ENCODE measurements at places on chromosomes 5 and 9. TPM values are rescaled to one million over a fixed set of nuclear protein-coding genes. Genes with fewer than 3 reads are reported as not detected.
A peak's percentile ranks its signal among the peaks of the same experiment; 100 is the strongest.

OR1L8 gene
- total RNA-seq, result not detected

CFAP90 gene
- total RNA-seq, result not detected

VCAN gene
- total RNA-seq, result 148 TPM

NUDCD2 gene
- total RNA-seq, result 9.2 TPM

ZNF354C gene
- 5.3 TPM for total RNA-seq

DIPK1B gene
- total RNA-seq, result 9.0 TPM

DNA sequence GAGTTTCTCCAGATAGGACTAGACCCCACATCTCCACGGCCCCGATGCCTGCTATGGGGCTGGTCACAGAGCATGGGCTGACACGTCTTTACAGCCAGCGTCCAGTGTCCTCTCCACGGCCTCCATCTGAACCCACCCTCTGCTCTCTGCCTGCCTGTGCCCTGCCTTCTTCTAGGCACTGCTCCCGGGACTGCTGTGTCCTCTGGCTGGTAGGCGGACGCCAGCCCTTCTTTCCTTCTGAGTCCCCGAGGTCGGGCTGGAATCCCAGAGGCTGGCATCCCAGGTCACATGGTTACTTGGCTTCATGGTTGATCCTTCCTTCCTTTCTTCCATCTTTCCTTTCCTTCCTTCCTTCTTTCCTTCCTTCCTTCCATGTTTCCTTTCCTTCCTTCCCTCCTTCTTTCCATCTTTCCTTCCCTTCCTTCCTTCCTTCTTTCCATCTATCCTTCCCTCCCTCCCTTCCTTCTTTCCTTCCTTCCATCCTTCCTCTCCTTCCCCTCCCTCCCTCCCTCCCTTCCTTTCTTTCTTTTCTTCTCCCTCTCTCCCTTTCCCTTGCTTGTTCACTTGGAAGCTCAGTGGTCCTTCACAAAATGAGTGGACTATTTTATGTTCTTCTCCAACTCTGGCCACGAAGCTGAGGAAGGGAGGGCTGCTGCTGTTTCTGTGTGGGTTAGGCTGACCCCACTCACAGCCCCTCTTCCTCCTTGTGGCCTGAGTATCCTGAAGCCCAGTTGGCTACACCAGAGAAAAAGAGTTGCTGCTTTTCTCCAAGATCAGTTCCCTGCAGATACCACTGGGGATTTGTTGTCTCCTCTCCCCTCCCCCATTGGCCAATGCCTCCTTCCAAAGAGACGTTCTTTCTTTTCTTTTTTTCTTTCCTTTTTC, 66.8 kb upstream of the NEURL1B start:
- no peak for ATAC-seq

DNA sequence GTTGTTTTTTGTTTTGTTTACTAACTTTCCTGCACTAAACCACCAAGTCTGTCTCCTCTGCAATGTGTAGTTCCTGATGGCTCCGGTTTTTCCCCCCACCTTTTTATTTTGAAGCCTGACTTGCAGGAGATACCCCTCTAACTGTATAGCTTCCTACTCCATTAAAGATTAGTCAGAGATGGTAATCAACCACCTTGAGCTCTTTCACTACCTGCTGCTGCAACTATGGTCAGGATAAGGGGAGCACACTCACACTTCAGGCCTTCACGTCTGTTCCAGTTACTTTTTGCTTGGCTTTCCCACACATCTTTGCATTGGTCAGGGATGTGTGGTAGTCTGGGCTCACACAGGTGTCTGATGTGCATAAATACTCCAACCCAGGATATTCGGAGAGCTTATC, 63.4 kb downstream of the NR6A1 start:
- ATAC-seq, result no peak

DNA sequence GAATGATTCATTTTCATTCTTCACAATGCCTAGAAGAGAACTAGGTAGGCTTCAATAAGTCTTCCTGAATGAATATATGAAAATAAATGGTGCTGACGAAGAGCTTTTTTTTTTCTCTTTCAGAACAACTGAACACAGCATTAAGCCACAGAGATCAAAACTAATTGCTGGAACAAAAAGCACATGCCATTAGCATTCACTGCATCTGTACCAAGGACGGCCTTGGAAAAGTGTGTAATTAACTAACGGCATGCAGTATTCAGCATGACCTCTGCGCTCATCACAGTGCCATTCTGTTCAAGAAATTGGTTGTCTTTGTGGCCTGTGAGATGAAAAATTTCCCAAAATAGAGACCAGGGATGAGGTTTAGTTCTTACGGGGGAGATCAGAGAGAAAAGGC, 99.3 kb downstream of the NUDT12 start:
- no peak for ATAC-seq

DNA sequence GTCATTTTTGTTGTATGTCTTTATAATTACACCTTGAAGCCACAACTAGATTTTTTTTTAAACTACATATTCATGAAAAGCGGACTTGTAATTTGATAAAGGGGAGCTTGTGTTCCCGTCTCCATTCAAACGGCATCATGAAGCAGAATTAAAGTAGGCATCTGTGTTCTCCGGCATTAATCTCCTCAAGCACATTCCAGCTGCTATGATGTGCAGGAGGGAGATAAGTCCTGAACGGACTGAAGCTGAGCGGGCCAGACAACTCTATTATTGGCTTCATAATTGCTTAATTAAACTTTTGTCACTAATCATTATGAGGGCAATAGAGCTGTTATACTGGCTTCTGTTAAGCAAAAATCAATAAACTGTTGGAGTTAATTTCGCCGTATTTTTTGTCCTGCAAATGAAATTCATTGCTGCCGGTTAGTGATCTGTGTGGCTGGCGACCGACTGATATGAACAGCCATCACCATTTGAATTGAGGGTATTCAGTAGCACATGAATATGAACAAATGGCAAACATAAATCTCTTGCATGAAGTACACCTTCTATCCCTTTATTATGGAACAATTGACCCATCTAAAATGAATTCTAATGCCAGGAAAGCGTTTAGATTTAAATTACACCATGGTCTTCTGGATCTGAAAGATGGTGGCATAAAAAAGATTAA, 408.8 kb upstream of the IRX1 start:
- ATAC-seq, result no peak

DNA sequence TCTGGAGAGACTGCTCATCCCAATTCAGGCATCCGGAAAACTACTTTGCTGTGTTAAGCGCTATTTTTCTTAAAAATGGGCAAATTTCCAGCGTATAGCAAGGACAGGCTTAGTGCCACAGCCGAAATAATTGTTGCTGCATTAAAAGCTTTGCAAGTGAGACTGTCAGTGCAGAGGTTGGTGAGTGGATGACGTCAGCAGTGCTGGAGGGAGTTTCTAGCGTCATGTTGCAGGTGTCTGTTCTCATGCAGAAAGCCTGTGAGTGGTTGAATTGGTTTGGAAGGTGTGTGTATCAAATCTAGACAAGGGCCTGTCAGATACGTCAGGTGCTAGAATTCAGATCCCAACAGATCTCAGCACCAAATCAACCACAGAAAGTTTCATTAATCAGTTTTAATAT, 204.4 kb downstream of the TRIO start:
- ATAC-seq, result no peak

DNA sequence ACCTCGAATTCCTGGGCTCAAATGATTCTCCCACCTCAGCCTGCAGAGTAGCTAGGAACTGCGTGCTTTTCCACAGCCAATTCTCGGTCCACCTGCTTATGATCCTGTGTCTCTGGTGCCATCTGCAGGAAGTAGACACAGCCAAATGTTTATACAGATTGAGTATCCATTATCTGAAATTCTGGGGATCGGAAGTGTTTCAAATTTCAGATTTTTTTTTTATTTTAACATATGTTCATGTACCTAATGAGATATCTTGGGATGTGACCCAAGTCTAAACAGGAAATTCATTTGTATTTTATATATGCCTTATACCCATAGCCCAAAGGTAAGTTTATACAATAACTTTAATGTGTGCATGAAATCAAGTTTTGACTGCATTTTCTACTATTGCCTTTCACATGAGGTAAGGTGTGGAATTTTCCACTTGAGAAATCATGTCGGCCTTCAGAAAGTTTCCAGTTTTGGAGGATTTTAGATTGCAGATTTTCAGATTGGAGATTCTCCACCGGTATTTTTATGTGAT, 89.5 kb downstream of the ESM1 start:
- ATAC-seq, result peak; percentile 57

DNA sequence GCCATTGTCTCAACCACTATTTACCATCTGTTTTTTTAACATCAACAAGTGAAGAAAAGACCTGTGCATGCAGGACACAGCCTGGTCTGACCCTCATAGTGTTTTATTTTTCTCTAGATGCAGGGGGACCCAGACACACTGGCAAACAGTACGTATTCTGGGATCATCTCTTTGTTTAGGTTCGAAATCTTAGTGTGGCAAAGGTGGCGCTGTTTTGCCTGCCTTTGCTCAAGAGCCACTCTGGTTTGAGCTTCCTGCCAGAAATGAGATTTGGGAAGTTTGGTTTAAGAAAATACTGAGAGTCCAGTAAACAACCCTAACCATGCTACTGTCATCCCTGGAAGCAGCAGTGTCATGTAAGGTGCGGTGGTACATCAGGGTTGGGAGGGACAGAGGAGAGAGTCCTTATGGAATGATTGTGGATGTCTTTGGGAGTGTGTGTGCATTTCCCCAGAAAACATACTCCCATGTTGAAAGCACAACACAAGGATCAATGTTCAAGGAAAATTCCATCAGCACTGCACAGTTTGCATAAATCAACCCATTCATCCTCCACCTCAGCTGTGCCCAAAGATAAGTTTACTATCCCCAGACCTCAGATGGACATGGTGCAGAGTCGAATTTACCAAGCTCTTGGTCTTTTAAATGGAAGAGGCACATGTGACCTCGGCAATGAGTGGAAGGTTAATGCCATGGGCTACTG, 34.0 kb upstream of the FLT4 start:
- ATAC-seq, result no peak

- no peak for ATAC-seq
Observed at GRCh38 chr9:27572061-27572460, 1.2 kb downstream of the C9orf72 start.

GRCh38 chr5:43227655-43228054, 35.6 kb downstream of the NIM1K start:
- ATAC-seq, result no peak

DNA sequence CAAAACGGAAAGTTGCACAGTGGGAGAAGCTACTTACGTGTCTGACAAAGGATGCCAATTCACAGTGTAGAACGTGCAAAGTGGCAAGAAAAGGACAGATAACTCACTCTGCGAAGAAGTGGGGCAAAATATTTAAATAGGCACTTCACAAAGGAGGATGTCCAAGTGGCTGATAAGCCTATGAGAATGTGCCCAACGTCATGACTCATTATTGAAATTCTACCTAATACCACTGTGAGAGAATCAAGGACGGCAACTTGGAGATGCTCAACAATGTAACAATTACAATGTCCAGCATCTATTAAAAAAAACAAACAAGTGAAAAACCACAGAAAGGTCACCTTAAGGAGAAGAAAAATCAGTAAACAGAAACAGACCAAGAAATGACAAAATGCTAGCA, 59.0 kb downstream of the NACC2 start:
- no peak for ATAC-seq

- no peak for ATAC-seq
Observed at GRCh38 chr9:18384066-18384465, 89.9 kb upstream of the ADAMTSL1 start.

GRCh38 chr5:171952021-171952420, 54.4 kb downstream of the FBXW11 start:
- no peak for ATAC-seq

DNA sequence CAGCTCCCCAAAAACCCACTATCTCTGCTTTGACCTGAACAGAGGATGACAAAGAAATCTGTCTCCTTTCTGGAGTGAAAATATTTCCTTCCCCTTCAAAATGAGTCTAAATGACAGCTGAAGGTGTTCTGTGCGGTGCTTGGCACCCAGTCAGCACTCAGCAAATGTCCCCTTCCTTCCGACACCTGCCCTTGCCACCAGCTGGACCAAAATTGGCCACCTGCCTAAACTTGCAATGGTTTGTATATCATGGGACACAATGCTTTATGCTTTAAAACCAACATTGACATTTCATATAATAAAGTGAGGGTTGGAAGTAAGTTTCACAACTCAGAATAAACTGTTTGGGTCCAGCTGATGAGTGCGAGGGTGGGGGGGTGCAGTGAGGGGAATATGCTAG, 7.5 kb upstream of the TTC1 start:
- ATAC-seq, result no peak

DNA sequence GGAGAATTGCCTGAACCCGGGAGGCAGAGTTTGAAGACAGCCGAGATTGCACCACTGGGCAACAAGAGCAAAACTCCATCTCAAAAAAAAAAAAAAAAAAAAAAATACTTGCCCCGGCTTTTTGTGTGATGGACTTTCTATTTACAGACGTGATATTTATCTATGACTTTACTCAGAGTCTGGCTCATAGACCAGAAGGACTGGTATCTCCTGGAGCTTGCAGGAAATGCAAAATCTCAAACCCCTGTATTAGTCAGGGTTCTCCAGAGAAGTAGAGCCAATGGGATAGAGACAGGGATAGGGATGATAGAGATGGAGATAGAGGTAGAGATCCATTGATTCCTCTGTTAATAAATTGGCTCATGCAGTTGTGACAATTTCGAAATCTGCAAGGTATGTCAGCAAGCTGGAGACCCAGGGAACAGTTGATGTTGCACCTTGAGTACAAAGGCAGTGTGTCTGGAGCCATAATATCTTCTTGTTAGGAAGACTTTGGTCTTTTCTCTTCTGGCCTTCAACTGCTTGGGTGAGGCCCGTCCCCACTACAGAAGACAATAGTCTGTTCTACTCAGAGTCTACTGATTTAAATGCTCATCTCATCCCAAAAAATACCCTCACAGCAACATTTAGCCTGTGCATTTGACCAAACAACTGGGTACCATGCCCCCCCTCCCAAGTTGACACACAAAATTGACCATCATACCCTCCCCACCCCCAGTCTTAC, 195.4 kb upstream of the MSX2 start:
- ATAC-seq, result no peak

Measured in gastroesophageal sphincter (tissue), 4 donors.